Naive thymus-derived CD8-positive, alpha-beta T cell (primary cell): ENCODE measurements at places on chromosomes 5 and 9.

GRCh38 chr5:32443541-32444430, 754 bp downstream of the ZFR start:
- DNase-seq, result peak; percentile 48

DNA sequence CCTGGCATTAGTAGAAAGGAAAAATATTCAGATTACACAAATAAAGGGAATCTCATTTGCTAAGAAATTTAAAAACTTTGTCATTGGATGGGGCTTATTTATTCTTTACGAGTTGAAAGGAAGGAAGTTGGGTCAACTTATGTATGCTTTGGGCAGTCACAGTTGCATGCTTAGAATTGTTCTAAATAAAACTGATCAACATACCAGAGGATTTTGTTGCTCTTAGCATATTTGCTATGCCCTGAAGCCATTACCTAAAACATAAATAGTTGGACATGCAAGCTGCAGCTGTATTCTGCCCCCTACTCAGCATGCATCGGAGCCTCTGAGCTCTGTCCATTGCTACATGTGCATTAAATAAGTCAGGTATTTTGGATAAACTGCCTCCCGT, 172.7 kb upstream of the MEF2C start:
- no peak for DNase-seq

GRCh38 chr5:95441636-95442035, 50.5 kb downstream of the FAM81B start:
- no peak for DNase-seq

DNA sequence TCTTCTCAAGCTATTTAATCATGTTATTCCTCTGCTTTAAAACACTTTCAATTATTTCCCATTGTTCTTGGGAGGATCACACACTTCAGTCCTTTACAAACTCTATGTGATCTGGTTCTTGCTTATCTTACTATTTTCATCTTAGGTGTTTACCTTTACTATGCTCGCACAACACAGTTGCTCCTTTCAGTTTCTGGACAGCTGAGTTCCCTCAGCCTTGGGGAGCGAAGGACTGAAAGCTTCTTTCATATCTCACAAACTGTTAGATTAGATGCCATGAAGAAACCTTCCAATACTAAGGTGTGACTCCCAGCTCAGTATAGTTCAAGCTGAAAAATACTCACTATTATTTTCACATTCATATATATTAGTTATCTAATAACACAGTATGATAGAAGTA, 117.9 kb downstream of the CDC42SE2 start:
- no peak for DNase-seq

DNA sequence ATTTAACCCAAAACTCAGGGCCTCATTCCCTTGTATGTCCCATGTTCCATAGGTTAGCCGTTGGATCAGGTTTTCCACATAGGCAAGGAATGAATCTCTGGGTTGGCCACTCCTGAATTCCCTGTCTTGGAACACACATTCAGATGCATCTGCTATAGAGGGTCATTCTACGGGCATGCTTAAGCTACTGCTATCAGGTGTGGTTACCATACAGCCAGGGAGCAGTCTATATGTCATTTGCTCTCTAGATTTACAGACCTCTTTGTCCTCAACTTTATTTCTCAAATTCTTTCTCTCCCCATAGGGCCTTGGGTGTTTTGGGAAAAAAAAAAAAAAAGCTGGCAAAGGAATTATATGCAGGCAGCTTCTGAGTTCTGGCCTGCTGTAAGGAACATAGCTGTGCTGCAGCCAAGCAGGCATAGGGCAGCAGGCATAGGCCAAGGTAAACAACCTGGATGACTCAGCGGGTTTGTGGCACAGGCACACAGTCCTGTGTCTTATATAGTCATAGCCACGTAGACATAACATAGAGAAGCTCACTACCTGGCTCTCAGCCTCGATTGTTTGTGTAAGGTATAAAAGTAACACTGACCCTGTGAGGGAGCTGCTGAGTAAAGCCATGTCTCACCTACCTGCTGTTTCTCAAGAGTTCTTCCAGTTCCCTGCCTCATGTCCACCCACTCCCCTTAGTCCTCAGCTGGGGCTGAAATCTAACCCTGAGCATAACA, 141.5 kb downstream of the OSTF1 start:
- no peak for DNase-seq

DNA sequence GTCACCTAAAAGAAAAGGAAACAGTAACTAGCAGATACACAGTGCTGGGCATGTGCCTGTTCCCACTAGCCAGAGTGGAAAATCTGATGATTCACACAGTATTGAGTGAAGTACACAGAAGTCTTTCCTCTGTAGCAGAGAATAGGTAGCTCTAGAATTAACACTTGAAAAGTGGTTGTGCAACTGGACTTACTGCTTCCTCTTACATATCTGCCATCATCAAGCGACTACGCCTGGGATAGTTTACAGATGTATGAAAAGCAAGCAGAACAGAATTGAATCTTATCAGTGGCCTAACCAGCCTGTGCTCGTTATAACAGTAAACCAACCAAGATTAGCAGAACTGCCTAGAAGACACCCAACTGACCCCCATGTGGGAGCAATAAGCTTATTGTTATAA, 130.6 kb downstream of the DTWD2 start:
- no peak for DNase-seq

DNA sequence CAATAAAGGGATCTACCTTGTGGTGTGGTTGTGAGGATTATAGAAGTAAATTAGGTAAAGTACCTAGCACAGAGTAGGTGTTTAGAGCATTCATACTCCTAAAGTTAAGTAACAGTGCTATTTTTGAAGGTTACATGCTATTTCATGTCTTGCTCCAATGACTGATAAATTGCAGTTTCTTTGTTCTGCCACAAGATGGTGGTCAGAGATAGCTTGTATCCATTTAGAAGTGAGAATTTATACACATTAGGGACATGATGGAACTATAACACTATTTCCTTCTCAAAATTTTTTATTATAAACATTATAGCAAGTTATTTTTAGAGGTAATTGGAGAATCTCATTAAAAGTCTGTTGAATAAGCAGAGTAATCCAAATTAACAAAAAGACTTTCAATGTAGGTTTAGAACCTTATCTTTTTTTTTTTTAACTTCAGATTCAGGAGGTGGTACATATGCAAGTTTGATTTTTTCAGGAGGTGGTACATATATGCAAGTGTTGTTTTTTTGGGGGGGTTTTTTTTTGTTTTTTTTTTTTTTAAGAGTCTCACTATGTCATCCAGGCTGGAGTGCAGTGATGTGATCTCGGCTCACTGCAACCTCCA, 17.1 kb downstream of the MTREX start:
- no peak for DNase-seq

DNA sequence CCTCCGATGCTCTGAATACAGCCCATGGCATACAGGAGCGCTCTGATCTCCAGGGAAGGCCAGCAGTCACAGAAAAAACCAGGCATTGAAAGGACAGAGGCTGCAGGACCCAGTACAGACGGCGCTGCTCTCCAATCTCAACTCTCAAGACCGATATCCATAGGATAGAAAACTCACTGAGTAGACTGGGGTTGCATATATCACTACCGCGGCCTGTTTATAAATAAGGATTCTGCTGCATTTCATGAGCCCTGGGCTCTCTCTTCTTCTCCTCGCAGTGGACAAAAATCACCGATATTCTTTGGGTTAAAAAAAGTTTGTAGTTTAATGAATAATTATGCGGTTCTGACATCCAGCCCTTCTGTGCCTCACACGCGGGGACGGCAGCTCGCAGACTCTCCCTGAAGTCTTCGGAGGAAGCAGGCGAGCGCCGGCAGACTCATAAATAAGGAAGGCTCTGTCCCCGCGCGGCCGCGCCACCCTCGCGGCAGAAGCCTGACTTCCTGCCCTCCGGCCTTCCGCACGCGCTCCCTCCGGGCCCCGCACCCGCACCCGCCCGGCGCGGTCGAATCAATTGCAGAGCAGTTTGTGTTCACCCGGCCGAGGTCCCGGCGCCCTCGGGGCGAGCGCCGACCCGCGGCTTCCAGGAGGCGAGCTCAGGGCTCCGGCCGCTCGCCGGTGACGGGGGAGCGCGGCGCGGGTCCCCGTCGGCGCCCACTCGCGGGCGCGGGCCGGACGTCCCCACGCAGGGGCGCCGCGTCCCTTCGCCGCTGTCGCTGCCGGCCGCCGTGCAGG, at the start of gene FAM78A:
TSS of gene FAM78A (minus strand) at position 417 of the 795 bp plus-strand sequence. CDS start at position 86, 331 bp downstream.
- peak; percentile 40 for DNase-seq

DNA sequence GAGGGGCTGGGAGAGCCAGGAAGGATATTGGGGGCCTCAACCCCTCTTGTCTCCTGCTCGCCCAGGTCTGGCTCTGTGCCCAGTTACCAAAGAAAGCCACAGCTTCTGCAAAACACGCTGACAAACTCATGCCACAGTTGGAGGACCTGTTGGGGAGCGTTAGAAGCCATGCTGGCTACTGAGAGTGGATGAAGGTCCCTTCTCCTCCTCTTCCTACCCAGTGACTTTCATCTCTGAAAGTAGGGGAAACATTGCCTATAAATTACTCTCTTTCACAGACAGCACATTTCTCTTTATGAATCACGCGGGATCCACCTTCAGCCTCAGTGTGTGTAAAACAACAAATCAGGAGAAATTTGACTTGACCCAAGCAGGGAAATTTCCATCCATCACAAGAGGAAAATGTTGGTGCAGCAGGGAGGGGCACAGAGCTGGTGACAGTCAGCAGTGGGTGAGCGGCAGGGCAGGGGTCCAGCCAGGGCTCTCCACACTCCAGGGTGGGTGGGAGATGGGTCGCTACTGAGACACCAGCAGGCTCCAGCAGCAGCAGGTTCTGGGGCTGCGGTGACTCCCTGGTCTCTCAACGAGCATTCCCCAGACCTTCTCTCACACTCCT, 181.9 kb downstream of the FGF18 start:
- DNase-seq, result no peak

- peak; percentile 14 for DNase-seq
Measured at GRCh38 chr9:83334320-83334719, 203.9 kb downstream of the FRMD3 start.

DNA sequence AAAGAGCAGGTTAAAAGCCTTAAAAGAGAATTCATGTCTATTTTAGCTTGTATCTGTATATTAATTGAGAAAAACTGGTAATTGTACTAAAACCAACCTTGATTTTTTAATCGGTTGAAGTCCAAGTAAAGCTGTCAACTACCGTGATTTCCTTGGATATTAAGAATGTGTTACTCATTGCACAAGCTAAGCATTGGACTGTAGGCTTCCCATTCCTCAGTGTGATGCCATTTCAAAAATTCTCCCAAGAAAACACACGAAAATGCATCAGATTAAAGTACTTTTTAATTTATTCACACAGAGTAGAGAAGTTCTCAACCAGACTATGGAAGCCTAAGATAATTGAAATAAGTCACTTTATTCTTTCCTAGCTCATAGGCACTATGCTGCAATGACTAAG, 761.4 kb upstream of the TYRP1 start:
- DNase-seq, result no peak

DNA sequence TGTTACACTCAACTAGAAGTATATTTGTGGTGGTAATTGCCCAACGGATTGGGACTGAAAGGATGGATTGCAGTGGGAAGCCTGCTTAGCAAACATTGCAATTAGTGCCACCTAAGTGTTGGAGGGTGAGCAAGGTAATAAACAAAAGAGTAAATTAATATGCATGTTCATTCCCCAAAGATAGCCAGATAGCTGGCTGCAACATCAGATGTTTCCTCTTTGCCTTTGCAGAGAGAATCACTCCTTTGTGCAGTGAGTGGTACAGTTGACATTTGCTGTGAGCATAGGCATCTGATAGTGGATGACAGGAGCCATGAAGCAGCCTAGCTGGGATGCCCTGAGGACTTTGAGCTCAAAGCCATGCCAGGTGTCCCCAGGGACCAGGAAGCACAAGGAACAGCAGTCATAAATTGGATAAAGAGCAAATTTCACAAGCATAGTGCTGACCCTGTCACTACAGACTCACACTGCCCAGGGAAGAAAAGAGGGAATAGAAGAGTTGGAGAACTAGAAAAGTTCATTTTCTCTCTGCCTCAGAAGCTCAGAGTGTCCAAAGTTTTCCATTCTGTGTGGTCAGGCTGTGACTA, 336.1 kb upstream of the SLC30A5 start:
- no peak for DNase-seq

- no peak for DNase-seq
Measured at GRCh38 chr9:111663301-111663823, 2.0 kb downstream of the GNG10 start.

- peak; percentile 83 for DNase-seq
Measured at GRCh38 chr9:114592356-114592755, 4.8 kb downstream of the ATP6V1G1 start.

DNA sequence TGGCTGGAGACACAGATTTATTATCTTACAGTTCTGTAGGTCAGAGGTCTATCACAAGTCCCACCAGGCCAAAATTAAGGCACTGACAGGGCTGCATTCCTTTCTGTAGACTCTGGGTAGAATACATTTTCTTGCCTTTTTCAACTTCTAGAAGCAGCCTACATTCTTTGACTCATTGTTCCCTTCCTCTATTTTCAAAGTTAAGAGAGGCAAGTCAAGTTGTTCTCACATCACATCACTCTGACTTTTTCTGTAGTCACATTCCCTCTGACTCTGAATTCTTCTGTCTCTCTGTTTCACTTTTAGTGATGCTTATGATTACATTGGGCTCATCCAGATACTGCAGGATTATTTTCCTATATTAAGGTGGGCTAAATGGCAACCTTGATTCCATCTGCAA, 119.0 kb downstream of the MELK start:
- no peak for DNase-seq

DNA sequence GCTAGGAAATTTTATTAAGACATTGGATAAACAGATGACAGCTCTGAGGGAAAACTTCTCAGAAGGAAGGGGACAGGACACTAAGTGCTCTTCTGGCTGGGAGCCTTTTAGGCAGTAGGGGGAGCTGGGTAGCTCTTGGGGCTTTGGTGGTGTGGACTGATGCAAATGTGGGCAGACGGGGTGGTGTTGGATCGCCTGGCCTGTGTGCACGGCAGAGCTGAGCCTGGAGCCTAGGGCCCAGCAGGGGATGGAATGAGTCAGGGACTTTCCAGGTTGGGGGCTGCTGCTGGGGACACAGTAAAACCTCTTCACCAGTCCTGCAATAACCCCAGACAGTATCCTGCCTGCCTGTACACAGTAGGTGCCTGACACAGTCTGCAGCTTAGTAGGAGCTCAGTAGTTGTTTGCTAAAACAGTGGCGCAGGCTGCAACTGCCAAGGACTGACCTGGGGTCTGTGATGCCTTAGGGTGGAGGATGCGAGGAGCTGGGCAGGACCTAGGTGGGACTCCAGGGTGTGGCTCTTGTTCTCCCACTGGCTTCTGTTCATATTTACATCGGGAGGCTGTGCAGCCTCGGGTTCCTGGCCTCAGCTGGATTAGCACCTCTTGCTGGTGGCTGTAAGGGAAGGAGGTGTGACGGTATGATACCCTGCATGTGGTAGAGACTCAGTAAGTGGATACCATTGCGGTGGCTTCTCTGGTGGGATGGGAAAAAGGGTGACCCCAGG, 83.8 kb downstream of the DAB2IP start:
- DNase-seq, result no peak

- no peak for DNase-seq
Measured at GRCh38 chr5:24222876-24223275, 421.9 kb downstream of the CDH10 start.

DNA sequence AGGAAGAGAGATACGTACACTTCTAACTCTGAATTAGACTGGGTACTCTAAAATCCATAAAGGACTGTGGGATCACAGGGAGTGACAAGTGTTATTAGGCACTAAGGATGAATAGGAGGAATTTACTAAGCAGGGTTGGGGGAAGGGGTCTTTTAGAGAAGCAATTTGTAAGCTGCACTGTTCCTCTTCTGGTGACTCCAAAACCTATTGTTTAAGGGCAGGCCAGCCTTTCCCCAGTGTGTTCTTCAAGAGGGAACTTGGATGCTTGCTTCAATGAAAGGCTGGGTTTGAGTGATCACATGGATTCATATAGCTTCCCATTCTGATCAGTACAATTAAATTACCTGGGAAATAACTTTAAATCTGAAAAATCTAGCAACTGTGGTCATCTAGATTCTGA, 71.8 kb downstream of the STX17 start:
- DNase-seq, result no peak

- DNase-seq, result no peak
Measured at GRCh38 chr5:45037927-45038326, 229.2 kb downstream of the MRPS30 start.
